ENCODE measurements at places on chromosomes 2 and 18.

GRCh38 chr18:56936457-56936856 is 210.4 kb upstream of the BOD1L2 start:
- H3K4me3 ChIP-seq, result no peak overlapping the region
- no peaks in the 10 kb centered on the region for H3K36me3 ChIP-seq
- no peak overlapping the region for H3K27ac ChIP-seq
- no peaks in the 10 kb centered on the region for H3K27me3 ChIP-seq
- no peak for DNase-seq

DNA sequence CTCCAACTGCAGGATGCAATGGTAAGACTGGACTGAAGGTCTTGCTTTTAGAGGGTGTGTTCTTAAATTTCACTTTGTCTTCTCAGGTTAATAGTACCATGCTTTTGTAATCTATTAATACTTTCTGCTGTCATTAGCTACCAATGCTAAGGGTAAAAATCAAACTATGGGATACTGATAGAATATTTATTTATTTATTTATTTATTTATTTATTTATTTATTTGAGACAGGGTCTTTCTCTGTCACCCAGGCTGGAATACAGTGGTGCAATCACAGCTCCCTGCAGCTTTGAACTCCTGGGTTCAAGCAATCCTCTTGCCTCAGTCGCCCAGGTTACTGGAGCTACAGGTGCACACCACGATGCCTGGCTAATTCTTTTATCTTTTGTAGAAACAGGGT is 152.1 kb downstream of the SPP2 start:
- H3K4me3 ChIP-seq, result no peak overlapping the region
- DNase-seq, result no peak
- no peaks in the 10 kb centered on the region for H3K4me1 ChIP-seq
- no peak overlapping the region for H3K27ac ChIP-seq
- no peaks in the 10 kb centered on the region for H3K36me3 ChIP-seq

DNA sequence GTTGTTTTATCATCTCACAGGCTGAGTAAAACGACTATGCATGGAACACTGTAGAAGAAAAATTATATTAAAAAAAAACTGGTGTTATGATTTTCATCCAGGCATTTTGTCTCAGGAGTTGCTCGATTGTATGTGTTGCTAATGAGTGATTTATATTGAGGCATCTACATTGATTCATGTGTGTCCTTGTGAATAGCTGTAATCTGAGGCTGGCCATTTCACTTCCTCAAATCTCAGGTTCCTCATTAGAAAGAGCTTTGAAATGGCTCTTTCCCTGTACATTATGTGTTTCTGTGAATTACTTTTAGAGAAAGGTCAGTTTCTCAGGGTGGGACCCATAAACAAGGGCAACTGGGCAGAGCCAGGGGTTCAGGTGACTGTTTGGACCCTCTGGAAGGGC is 2.3 kb downstream of the IL18R1 start:
- no peak for DNase-seq
- no peaks in the 10 kb centered on the region for H3K36me3 ChIP-seq
- peaks cover 4% of the 10 kb centered on the region for H3K4me1 ChIP-seq
- no peak overlapping the region for H3K27ac ChIP-seq

DNA sequence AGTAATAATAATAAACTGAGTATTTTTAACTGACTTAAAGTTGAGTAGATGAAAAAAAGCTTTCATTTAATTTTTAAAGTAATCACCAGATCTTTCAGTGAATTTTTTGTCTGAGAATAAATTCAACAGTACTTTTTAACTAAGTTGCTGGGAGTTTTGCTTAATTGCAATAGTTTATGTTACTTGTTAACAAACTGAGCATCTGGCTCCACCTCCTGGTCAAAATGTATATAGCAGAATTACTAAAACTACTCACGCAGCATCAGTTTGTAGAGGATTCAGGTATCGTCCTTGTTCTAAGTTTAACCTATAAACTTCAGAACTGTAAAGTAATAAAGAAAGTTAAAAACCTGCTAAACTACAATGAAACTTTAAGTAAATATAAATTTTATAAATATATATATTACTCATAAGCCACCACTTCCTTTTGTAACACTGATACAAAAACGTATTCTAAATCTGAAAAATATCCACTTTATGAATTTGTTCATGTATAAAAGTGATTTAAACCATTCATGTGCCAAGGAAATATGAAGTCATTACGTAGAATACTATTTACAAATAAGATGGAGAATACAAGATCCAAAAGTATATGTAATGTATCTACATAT is 21.3 kb downstream of the NOL10 start:
- H3K4me1 ChIP-seq, result no peaks in the 10 kb centered on the region
- H3K4me3 ChIP-seq, result no peak overlapping the region
- H3K27ac ChIP-seq, result no peak overlapping the region

GRCh38 chr2:237702441-237703391 is 75.3 kb downstream of the LRRFIP1 start:
- no peak overlapping the region for H3K4me3 ChIP-seq
- DNase-seq, result no peak
- no peaks in the 10 kb centered on the region for H3K36me3 ChIP-seq
- no peaks in the 10 kb centered on the region for H3K27me3 ChIP-seq
- H3K4me1 ChIP-seq, result peaks cover 15% of the 10 kb centered on the region

- no peak overlapping the region for H3K4me3 ChIP-seq
- H3K27ac ChIP-seq, result no peak overlapping the region
- no peaks in the 10 kb centered on the region for H3K4me1 ChIP-seq
- H3K27me3 ChIP-seq, result no peaks in the 10 kb centered on the region
- no peaks in the 10 kb centered on the region for H3K36me3 ChIP-seq
- DNase-seq, result no peak
These were observed 26.5 kb downstream of the CRYGD start for GRCh38 chr2:208097801-208098200.

GRCh38 chr2:234206738-234207137 is 156.2 kb downstream of the SPP2 start:
- no peak overlapping the region for H3K4me3 ChIP-seq
- no peaks in the 10 kb centered on the region for H3K36me3 ChIP-seq
- H3K27ac ChIP-seq, result no peak overlapping the region
- DNase-seq, result no peak
- no peaks in the 10 kb centered on the region for H3K27me3 ChIP-seq
